Spleen (tissue), 13 donors: ENCODE measurements at places on chromosomes 7 and 10. TPM values are rescaled to one million over a fixed set of nuclear protein-coding genes. Genes with fewer than 3 reads are reported as not detected.

The NUTM2E gene
- total RNA-seq: not detected

GRCh38 chr10:79262131-79262530 lies 85.1 kb upstream of the PPIF start:
- DNase-seq: no peak

- DNase-seq: no peak
Measured at GRCh38 chr7:80488851-80489370, 23.0 kb downstream of the GNAT3 start.

The VSTM4 gene
- total RNA-seq: 4.1 TPM

- no peak for DNase-seq
Measured at GRCh38 chr7:154789404-154789803, 213.5 kb downstream of the PAXIP1 start.

The DKK1 gene
- not detected for total RNA-seq

GRCh38 chr10:31618541-31619291 lies 299.7 kb downstream of the ZEB1 start:
- no peak for DNase-seq

DNA sequence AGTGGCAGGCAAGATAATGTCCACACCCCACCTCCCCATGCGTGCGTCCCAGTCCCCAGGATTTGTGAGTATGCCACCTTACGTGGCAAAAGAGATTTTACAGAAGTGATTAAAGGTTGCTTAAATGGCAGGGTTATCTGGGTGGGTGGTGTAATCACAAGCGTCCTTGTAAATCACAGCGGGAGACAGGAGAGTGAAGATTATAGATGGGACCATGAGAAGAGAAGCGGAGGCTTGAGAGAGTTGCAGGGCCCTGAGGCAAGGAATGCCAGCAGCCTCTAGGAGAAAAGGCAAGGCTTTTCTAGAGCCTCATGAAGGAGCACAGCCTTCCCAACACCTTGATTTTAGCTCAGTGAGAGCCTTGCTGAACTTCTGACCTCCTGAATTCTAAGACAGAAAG lies 10.2 kb downstream of the ZRANB1 start:
- no peak for DNase-seq

- DNase-seq: no peak
Measured at GRCh38 chr7:26413007-26413691, 121.5 kb downstream of the SNX10 start.

The KCNMA1 gene
- total RNA-seq: 81.1 TPM

DNA sequence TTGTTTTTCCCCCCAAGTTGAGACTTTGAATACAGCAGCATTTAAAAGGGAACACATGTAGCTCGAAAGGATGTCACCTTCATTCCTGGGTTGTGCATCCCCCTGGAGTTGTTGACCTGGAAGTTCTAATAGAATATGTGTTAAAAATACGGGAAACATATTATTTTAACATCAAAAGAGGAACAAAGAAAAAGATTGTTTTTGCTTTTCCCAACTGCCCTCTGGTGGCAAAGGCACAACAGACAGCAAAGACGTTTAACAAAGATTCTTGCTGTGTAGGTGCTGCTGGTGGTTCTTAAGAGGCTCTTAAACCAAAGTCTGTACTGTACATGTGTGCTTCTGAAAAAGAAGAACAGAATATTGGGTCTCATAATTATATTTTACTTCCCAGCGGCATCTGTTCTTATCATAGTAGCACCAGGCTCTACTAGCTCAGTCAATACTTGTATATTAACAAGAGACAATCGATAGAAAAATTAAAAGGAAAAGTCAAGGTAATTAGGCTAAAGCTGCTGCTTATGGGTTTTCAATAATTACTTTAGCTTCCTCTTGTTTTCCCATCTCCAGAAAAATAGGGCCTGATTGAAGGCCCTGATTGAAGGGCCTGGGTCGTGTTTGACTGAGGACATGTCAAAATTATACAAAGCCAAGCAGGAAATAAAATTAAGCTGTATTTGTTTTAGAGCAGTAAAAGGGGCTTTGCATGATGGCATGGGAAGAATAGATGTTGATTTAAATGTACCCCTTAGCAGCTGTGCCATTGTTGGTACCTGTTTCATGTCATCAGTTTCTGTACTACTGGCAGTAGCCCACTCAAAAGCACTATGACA lies 384.2 kb upstream of the LRGUK start:
- DNase-seq: no peak
